ENCODE measurements at places on chromosomes 6 and 20.

GRCh38 chr20:14860410-14860814 is 523.0 kb upstream of the FLRT3 start:
- no peak for DNase-seq

GRCh38 chr6:169783971-169784820 is 32.8 kb downstream of the ERMARD start:
- DNase-seq: no peak

- no peak for DNase-seq
These were observed 15.4 kb upstream of the FOXQ1 start for GRCh38 chr6:1296542-1296941.

DNA sequence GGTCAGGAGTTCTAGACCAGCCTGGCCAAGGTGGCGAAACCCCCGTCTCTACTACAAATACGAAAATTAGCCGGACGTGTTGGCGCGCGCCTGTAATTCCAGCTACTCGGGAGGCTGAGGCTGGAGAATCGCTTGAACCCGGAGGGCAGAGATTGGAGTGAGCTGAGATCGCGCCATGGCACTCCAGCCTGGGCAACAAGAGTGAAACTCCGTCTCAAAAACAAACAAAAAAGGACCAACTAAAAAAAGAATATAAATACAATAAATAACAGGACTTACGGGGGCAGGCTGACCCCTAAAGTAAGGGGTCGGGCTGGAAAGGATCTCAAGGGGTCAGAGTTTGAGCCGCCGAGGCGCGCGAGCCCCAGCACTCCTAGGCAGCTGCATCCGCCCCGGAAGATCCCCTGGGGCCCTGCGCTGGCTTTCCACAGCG is 509 bp upstream of the TPD52L2 start:
- DNase-seq: no peak

DNA sequence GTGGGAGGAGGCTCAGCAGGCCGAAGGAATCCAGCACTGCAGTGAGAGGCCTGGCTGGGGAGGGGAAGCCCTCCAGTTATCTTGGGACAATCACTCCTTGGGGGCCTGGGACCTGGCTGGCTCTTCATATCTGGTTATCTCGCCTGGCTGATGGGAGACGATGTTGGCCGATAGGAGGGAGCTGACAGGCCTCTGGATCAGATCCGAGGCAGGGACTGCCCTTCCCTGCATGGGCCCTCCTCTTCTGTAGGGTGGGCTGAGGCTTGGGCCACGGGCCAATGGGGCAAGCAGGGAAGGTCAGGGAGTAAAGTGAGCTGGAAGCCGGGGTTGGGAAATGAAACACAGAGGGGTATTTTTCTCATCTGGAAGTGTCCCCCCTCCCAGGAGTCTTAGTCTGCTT is 25.2 kb downstream of the MANBAL start:
- DNase-seq: no peak

DNA sequence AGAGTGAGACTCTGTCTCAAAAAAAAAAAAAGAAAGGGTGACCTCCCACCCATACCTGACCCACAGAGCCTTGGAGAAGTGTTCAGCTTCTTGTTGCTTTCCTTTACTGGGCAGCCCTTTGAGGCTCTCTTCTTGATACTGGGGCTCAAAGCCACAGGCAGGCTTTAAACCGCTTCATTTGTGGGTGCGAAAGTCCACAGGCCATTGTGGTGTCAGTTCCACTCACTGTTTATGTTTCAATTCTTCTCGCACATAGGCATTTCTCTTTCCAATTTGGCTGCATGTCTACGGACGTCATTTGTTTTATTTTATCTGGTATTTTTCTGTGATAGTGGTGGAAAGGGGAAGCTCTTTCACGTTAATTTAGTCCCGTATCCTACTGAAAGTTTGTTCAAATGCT is 34.6 kb downstream of the PPARD start:
- no peak for DNase-seq

Measured in activated CD4-positive, CD25-positive, alpha-beta regulatory T cell (primary cell).